ENCODE measurements at places on chromosomes 13 and 19. TPM values are rescaled to one million over a fixed set of nuclear protein-coding genes. Genes with fewer than 3 reads are reported as not detected.

The SIGLECL1 gene
- not detected for total RNA-seq

DNA sequence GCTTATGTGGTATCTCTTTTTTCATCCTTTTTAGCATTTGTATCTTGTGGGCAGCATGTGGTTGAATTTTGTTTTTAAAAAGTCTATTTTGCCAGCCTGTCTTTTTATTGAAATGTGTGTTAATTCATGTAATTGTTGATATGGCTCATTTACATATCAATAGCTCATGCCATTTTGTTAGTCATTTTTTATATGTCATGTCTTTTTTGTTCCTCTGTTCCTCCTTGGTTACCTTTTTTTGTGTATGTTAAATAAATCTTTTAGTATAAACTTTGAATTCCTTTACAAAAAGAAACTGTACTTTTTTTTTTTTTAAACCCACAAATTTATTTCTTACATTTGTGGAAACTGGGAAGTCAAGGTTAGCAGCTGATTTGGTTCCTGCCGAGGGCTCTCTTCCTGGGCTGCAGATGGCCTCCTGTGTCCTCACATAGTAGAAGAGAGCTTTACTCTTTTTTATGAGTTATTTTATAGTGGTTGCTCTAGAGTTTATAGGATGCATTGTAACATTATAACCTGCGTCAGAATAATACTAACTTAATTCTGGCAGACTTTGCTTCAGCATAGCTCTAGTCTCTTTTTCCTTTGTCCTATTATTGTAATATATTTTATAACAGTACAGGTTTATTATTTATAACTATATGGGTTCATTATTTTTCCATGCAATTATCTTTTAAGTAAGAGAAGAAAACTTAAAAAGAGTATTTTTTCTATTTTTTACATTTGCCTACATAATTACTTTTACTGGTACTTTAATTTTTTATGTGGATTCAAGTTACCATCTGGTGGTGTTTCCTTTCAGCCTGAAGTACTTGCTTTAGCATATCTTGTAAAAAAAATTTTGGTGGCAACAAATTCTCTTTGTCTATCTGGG lies 86.3 kb downstream of the URI1 start:
- DNase-seq: no peak

GRCh38 chr19:47340477-47341208 lies 8.5 kb upstream of the DHX34 start:
- no peak for DNase-seq

DNA sequence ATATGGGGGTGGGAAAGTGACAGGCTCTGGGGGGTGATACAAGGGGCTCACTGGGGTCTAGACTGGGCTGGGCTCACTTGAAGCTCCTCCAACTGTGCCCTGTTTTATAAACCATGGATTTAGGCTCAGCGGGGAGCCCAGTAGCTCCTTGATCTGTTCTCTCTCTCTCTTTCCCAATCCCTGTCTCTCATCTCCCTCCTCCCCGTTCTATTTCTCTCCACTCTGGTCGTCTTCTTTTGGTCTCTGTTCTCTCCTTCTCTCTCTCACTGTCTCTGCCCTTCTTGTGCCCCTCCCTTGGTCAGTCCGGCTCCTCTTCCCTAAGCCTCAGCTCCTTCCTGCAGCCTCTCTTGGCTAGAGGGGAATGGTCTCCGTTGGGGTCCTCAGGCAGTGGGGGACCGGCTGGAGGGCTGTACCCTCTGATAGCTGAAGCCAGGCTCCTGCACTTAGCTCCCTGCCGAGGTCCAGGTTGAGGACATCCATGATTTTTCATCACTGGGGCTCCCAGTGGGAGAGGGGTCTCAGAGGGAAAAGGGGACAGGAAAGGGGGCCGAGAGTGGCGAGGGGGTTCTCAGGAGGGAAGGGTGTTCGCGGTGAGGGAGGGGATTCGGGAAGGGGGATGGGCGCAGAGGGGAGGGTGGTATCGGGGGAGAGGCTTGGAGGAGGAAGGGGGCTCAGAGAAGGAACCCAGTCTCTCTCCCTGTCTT lies 8.5 kb downstream of the UNC13A start:
- no peak for DNase-seq
